ENCODE measurements at places on chromosomes 6 and 20.

DNA sequence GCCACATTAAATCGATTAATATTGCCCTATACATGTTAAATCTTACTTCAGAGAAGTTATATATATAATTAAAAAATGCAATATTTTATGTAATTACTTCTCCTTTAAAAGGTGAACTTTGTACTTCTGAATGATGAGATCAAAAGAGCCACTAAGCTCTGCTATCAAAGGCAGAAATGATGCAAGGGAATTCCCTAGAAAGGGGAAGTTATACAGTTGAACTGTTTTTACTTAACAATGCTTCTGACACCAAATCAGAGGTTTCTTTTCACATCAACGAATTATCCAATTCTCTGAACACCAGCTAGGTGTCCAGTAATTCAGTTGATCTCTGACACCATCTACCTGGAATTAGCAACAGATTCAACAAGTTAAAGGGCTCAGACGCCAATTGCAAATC is 319.9 kb upstream of the TSHZ2 start:
- no peak for DNase-seq

- DNase-seq = no peak
These were observed 53.3 kb downstream of the CHMP4B start for GRCh38 chr20:33864324-33864963.

GRCh38 chr6:42236682-42237473 is 19.2 kb upstream of the MRPS10 start:
- DNase-seq = no peak

- DNase-seq = peak; percentile 55
These were observed 57.6 kb upstream of the DYNLRB1 start for GRCh38 chr20:34458631-34459030.

- DNase-seq = no peak
These were observed 14.3 kb upstream of the CDH22 start for GRCh38 chr20:46322641-46323040.

DNA sequence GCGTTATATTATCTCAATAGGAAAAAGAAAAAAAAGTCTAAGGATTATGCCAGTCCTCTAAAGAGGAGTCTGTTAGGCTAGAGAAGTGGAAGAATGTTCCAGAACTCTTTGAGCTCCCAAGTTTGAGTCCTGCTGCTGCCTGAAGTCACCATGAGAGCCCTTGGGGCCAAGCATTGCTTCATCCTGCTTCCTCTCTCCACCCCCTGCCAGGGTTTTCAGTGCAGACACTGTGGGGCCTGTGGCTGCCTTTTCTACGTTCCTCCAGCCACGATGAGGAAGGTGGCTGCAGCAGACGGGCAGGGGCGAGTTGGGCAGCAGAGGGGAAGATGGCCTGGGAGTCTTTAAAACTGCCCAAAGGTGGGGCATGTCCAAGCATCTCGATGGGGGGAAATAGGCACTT is 214.4 kb upstream of the KCNG1 start:
- no peak for DNase-seq

GRCh38 chr6:105382496-105382895 is 20.4 kb downstream of the PREP start:
- no peak for DNase-seq

GRCh38 chr6:19329078-19329477 is 508.1 kb upstream of the ID4 start:
- no peak for DNase-seq

- DNase-seq = no peak
These were observed 2.4 kb upstream of the DEFB114 start for GRCh38 chr6:49966334-49966733.

GRCh38 chr6:29917857-29918256 is 24.5 kb upstream of the HLA-A start:
- no peak for DNase-seq

- DNase-seq = no peak
These were observed 24.6 kb downstream of the RIPOR2 start for GRCh38 chr6:24910961-24911725.

DNA sequence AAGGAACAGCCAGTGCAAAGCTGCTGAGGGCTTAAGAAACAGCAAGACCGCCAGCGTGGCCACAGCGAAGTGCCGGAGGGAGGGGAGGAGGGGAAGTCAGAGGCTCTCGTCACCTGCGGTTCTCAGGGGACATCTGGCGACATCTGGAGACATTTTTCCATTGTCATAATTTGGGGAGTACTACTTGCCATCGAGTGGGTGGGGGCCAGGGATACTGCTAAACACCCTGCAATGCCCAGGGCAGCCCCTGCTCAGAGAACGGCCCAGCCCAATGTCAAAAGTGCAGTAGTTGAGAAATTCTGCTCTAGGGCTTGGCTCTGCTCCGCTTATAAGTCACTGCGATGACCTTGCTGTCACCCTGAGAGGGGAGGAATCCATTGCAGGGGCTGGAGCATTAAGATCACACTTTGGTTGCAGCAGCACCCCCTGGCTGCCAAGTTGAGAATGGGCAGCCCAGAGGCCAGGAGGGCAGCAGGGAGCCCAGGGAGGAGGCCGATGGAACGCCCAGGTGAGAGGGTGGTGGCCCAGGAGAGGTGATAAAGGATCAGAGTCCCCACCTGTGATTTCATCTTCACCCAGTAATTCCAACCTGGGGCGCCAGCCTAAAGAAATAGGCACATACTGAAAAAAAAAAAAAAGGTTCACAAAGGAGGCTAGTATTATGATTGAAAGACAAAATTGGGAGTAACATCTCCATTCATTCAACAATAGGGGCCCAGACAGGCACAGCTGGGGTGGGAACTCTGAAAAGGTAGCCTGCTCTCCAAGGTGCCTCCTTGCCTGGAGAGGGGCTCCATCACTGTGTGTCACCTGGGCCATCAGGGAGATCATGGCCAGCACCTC is 218.2 kb downstream of the BMP7 start:
- DNase-seq = peak; percentile 9

GRCh38 chr6:61887423-61887822 is 398.6 kb downstream of the KHDRBS2 start:
- DNase-seq = no peak

- DNase-seq = no peak
These were observed 46.5 kb downstream of the PPARD start for GRCh38 chr6:35388772-35389352.

DNA sequence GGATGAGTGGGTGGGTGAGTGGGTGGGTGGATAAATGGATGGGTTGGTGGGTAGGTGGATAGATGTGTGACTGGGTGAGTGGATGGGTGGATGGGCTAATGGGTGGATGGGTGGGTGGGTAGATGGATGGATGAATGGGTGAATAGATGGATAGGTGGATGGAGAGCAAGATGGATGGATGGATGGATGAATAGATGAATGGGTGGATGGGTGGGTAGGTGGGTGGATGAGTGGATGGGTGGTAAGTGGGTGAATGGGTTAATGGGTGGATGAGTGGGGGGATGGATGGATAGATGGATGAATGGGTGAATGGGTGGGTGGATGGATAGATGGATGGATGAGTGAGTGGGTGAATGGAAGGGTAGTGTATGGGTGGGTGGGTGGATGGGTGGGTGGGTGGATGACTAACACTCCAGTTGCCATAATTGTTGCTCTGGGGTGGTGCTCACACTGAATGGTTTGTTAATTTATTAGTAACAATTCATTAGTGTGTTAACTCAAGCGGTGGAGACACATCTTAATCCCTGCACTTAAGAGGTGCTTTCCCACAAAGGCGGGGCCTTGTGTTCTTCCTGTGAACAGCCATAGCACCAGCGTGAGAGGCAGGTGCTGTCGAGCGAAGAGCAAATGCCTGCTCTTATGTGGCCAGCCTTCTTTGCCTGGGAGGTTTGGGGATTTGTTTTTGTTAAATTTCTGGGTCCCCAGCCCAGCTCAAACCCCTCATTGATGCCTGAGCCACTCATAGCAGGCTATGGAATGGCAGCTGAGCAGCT is 4.9 kb upstream of the APCDD1L start:
- no peak for DNase-seq

- no peak for DNase-seq
These were observed 42.8 kb downstream of the HEBP2 start for GRCh38 chr6:138446821-138447220.

GRCh38 chr20:47761482-47762047 is 23.7 kb downstream of the SULF2 start:
- no peak for DNase-seq

DNA sequence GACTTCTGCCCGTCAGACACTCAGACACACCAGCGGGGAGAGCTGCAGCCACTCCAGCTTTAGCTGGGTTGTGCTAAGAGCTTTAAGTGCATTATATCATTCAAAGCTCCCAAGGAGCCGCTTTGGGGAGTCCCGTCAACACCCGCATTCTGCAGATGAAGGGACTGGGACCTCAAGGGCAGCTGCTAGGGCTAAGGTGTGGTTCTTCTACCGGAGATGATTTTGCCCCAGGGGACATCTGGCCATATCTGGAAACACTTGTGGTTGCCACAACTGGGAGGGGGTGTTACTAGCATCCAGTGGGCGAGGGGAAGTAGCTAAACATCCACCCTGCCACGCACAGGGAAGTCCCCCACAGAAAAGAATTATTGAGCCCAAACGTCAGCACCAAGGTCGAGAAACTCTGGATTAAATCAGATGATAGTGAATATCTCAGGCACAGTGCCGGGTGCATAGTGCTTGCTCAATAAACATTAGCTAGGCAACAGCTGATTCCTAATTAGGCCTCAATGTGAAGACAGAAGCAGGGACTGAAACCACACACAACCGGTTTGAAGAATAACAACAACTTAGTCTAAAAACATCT is 29.6 kb downstream of the PMEPA1 start:
- no peak for DNase-seq

DNA sequence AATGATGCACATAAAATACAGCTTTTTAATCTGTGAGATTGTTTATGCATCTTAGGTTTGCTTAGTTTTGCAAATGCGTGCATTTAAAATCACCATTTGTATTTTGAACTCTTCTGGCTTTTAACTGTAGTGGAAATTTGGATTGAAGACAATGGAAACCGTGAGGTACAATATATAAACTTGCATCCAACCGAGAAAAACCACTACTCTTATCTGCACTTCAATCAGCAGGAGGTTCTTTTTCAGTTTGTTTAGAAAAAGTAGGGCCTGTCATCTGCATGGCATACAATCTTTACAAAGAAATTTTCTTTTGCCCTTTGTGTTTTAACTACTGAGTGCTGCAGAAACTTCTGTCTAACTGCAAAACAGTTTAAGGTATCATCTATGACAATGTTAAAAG is 132.8 kb downstream of the LAMA2 start:
- no peak for DNase-seq

DNA sequence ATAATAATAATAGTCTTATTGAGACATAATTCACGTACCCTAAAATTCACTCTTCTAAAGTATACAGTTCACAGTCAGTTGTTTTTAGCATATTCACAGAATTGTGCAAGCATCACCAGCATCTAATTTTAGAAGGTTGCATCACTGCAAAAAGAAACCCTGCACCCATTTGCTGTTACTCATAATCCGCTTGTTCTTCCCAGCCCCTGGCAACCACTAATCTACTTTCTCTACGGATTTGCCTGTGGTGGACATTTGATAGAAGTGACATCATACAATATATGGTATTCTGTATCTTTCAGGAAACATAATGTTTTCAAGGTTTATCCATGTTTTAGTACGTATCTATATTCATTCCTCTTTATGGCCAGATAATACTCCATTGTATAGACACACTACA is 41.5 kb upstream of the FAM184A start:
- DNase-seq = no peak

- no peak for DNase-seq
These were observed 392.3 kb upstream of the RUNX2 start for GRCh38 chr6:44935693-44936300.

GRCh38 chr6:8193541-8193940 is 91.2 kb upstream of the EEF1E1 start:
- no peak for DNase-seq

DNA sequence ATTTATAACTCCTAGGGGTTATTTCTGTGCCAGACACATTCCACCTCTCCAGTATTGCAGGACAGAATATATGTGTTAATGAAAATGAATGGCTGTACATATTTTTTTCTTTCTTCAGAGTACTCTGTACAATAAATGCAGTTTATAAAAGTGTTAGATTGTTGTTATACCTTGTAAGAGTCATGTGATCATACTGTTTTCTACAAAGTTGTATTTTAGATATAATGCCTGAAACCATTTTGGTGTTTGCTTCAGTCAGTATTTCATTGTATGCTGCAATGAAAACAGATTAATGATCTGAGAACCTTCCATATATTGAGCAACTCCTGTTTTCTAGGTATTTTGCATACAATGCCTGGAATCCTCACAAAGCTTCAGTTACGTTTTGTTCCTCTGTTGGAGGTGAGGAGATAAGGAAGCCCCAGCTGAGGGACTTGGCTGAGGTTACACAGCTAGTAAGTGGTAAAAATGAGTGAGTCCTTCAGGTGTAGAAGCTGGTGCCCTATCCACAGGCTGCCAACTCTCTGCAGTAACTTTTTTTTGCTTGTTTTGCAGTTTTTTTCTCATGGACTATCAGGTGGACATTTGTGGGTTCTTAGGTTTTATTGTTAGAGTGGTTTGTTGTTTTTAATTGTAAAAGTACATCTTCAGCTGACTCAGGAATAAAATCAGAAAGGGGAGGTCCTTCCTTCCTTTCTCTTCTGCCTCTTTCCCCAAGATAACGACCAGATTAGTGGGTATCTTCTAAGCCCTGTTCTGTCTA is 11.6 kb downstream of the PDCD2 start:
- no peak for DNase-seq

GRCh38 chr20:54848262-54848661 is 372.9 kb downstream of the DOK5 start:
- no peak for DNase-seq

GRCh38 chr6:42210551-42210950 is 7.1 kb downstream of the MRPS10 start:
- no peak for DNase-seq

GRCh38 chr6:43795421-43795820 is 25.4 kb downstream of the VEGFA start:
- DNase-seq = no peak

GRCh38 chr6:42086046-42087035 is 36.0 kb downstream of the TAF8 start:
- DNase-seq = no peak

DNA sequence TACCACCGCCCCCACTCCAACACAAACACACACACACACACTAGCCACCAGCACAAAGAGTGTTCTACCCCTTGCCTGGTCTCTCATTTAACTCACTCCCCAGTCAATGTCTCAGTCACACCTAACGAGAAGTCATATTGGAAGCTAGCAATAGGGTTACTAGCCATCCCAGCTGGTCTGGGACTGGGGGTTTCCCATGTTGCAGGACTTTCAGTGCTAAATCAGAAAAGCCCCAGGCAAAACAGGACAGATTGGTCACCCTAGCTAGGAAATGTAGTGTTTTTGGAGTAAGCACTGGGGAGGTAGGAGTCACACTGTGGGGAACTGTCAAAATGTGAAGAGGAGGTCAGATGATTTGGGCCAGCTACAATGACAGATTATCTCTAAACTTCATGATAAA is 158.1 kb downstream of the UNC5CL start:
- DNase-seq = no peak

DNA sequence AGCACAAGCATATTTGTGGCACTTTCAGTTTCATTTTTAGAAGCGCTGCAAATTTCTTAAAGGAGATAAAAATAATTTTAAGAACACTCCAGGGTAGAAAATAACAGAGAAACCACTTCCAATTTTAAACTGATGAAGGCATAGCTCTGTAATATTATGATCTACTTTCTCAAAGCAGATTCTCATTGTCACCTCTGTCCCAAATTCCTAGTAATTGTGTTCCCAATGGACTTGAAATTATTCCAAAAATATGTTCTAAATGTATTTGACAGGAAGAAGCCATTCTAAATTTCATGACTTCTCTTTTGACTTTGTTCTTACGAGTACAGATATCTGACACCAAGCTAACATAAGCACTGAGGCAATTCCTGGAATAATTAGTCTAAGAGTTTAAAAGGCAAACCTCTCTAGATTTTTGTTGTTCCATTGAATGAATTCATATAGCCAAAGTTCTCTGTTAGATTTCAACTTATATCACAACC is 140.2 kb upstream of the CARMIL1 start:
- DNase-seq = no peak
